Panc1 (cell line): ENCODE measurements at places on chromosomes 11 and 22. TPM values are rescaled to one million over a fixed set of nuclear protein-coding genes. Genes with fewer than 3 reads are reported as not detected.

GRCh38 chr22:37186997-37187522 lies 987 bp downstream of the C1QTNF6 start:
- DNase-seq, result no peak
- H3K27ac ChIP-seq, result peak overlapping the region; percentile 94
- peak overlapping the region; percentile 49 for H3K4me3 ChIP-seq
- H3K4me1 ChIP-seq, result peaks cover 57% of the 10 kb centered on the region
- H3K36me3 ChIP-seq, result no peaks in the 10 kb centered on the region

GRCh38 chr11:79616392-79616851 lies 175.6 kb upstream of the TENM4 start:
- H3K36me3 ChIP-seq, result no peaks in the 10 kb centered on the region
- H3K4me1 ChIP-seq, result no peaks in the 10 kb centered on the region
- no peaks in the 10 kb centered on the region; the same call in none of the 2 replicates for H3K27me3 ChIP-seq

- H3K27me3 ChIP-seq, result no peaks in the 10 kb centered on the region
- peak overlapping the region; percentile 67 for H3K27ac ChIP-seq
- H3K36me3 ChIP-seq, result no peaks in the 10 kb centered on the region
- DNase-seq, result peak; percentile 58
- H3K4me3 ChIP-seq, result no peak overlapping the region; the same call in 1 of the 2 replicates
These were observed 84.9 kb downstream of the CTTN start for GRCh38 chr11:70483077-70483861.

DNA sequence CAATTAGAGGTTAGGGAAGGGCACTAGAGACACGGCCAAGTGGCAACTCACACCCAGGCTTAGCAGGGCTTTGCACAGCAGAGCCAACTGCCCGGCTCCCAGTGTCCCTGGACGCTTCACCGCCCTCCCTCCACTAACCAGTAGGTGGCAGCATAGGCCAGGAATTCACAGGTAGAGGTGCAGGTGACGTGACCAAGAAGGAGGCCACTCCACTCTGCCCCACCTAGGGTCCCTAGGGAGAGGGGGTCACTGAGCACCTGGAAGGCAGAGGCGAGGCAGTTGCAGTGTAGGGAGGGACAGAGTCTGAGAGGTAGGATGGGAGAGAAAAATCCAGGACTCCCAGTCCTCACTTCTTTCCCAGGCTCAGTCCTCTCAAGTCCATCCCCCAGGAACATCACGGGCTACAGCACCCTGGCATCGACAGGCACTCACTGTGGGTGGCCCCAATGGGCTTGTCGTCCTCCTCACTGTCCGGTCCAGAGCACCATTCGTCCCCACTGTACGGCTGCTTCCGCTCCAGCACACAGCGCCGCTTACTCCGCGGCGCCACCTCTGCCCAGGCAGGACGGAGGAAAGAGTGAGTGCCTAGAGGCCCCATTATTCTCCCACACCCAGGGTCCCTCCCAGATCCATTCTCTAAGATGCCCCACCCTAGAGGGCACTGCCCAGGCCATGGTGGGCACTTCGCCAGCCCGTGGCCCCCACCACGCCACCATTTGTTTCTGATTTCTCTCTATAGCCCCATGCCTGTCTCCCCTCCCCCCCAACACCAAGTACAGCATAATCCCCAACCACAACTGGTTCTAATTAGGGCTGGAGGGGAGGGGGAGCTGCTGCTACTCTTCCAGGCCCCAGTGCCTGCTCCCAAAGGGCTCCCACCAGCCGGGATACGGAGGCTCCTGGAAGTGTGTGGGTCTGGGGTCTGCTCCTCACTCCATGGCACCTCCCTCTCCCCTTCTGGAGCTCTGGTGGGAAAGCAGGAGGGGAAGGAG lies 18.4 kb downstream of the BCL9L start:
- no peaks in the 10 kb centered on the region for H3K27me3 ChIP-seq
- peak overlapping the region; percentile 99 for H3K27ac ChIP-seq
- peak overlapping the region; percentile 37 for H3K4me3 ChIP-seq
- H3K4me1 ChIP-seq, result peaks cover 76% of the 10 kb centered on the region

Gene MFRP
- total RNA-seq, result not detected

- H3K36me3 ChIP-seq, result no peaks in the 10 kb centered on the region
- peaks cover 10% of the 10 kb centered on the region for H3K4me1 ChIP-seq
- H3K4me3 ChIP-seq, result no peak overlapping the region
These were observed 39.1 kb downstream of the MMP27 start for GRCh38 chr11:102666331-102666957.

Gene OR51B5
- not detected for total RNA-seq

Gene TTC28
- total RNA-seq, result 24.8 TPM

- H3K4me3 ChIP-seq, result no peak overlapping the region
- no peaks in the 10 kb centered on the region for H3K27me3 ChIP-seq
- peaks cover 6% of the 10 kb centered on the region; the same call in 1 of the 2 replicates for H3K4me1 ChIP-seq
- H3K27ac ChIP-seq, result no peak overlapping the region
These were observed 16.7 kb downstream of the SSH3 start for GRCh38 chr11:67320011-67320410.

GRCh38 chr11:99383648-99384245 lies 363.0 kb downstream of the CNTN5 start:
- no peaks in the 10 kb centered on the region for H3K4me1 ChIP-seq
- H3K36me3 ChIP-seq, result no peaks in the 10 kb centered on the region
- no peaks in the 10 kb centered on the region for H3K27me3 ChIP-seq
- DNase-seq, result no peak
- H3K27ac ChIP-seq, result no peak overlapping the region
